Mucosa of gallbladder (tissue), 1 donor: ENCODE measurements at places on chromosomes 3 and 15. TPM values are rescaled to one million over a fixed set of nuclear protein-coding genes. Genes with fewer than 3 reads are reported as not detected.

DPH3 gene
- 17.3 TPM for total RNA-seq

IQCF5 gene
- total RNA-seq: not detected

PP2D1 gene
- total RNA-seq: not detected

LOXL1 gene
- total RNA-seq: 20.2 TPM

CCK gene
- 1.3 TPM for total RNA-seq

PKM gene
- 780 TPM for total RNA-seq

TIMMDC1 gene
- 114 TPM for total RNA-seq

IGSF11 gene
- 5.3 TPM for total RNA-seq

ARGFX gene
- total RNA-seq: not detected

IGF2BP2 gene
- total RNA-seq: 26.7 TPM

COX17 gene
- 45.1 TPM for total RNA-seq

ZCWPW2 gene
- total RNA-seq: 1.4 TPM

NOP10 gene
- total RNA-seq: 116 TPM

CPLX3 gene
- not detected for total RNA-seq

CCR2 gene
- 4.1 TPM for total RNA-seq

SNRPN gene
- 277 TPM for total RNA-seq

HDGFL3 gene
- total RNA-seq: 30.3 TPM

BOC gene
- total RNA-seq: 20.5 TPM

FAM107A gene
- 6.4 TPM for total RNA-seq

MRAS gene
- 31.7 TPM for total RNA-seq

ITIH1 gene
- 4.8 TPM for total RNA-seq

KY gene
- total RNA-seq: 1.6 TPM
